Peyer's patch (tissue), 4 donors: ENCODE measurements at places on chromosomes 7 and 10. TPM values are rescaled to one million over a fixed set of nuclear protein-coding genes. Genes with fewer than 3 reads are reported as not detected.
A peak's percentile ranks its signal among the peaks of the same experiment; 100 is the strongest.

The SCART1 gene
- total RNA-seq: 14.6 TPM

The GPR85 gene
- total RNA-seq: not detected

The OR2A42 gene
- not detected for total RNA-seq

The ACHE gene
- 35.4 TPM for total RNA-seq

The HOXA1 gene
- 5.3 TPM for total RNA-seq

The VIPR2 gene
- total RNA-seq: 0.53 TPM

The RNF32 gene
- 1.3 TPM for total RNA-seq

The GNAT3 gene
- total RNA-seq: not detected

The CREM gene
- total RNA-seq: 15.7 TPM

The SYNPO2L gene
- not detected for total RNA-seq

The CNPY1 gene
- 0.40 TPM for total RNA-seq

The MTPN gene
- 74.3 TPM for total RNA-seq

The LOXL4 gene
- 1.7 TPM for total RNA-seq

The PNLIP gene
- total RNA-seq: not detected

The DCLRE1C gene
- 10.9 TPM for total RNA-seq

The CALML3 gene
- not detected for total RNA-seq

DNA sequence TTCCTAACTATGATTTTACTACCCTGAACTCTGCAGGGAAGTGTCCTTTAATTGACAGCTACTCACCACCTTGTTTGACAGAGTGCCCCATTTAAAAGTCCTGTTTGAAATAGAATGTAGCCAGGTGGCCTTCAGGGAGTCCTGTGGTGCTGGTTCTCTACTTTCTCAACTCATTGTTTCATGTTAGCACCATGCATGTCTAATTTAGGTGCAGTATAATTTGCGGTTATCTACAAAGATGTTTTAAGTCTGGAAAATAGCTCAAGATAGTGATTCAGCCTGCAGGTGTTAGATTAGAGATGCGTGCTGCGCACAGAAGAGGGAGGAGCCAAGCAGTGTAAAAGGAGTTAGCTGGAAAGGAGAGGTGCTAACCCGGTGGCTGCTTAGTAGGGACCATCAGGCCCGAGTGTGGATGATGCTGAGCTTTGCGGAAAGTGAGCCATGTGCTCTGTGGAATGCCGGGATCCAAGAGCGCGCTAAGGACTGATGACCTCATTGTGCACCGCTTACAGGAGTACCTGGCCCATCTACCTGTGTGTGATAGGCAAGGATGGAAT is 1.2 kb downstream of the CCM2 start:
- no peaks in the 10 kb centered on the region for H3K36me3 ChIP-seq
- H3K4me3 ChIP-seq: peak overlapping the region; percentile 70
- no peaks in the 10 kb centered on the region for H3K4me1 ChIP-seq
- H3K27me3 ChIP-seq: no peaks in the 10 kb centered on the region
- DNase-seq: peak; percentile 53

GRCh38 chr10:485776-486175 is 203.7 kb downstream of the DIP2C start:
- H3K27ac ChIP-seq: no peak overlapping the region
- no peaks in the 10 kb centered on the region for H3K36me3 ChIP-seq
- H3K4me1 ChIP-seq: no peaks in the 10 kb centered on the region
- no peaks in the 10 kb centered on the region for H3K27me3 ChIP-seq

DNA sequence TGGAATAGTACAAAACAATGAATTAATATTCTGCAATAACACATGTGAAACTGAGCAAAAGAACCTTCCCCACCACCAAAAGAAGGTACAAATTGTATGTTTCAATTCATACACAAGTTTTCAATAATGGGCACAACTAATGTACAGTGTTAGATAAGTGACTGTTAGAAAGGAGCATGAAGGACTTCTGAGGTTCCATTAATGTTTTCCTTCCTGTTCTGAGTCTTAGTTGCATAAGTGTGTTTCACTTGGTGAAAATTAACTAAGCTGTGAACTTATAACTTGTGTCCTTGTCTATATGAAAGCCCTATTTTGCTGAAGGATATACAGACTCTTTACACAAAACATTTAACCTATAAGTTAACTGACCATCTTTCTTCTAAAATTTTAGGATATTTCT is 8.2 kb downstream of the GSAP start:
- no peaks in the 10 kb centered on the region for H3K4me1 ChIP-seq
- no peak overlapping the region for H3K27ac ChIP-seq
- H3K36me3 ChIP-seq: no peaks in the 10 kb centered on the region
- DNase-seq: no peak
- no peaks in the 10 kb centered on the region for H3K27me3 ChIP-seq

DNA sequence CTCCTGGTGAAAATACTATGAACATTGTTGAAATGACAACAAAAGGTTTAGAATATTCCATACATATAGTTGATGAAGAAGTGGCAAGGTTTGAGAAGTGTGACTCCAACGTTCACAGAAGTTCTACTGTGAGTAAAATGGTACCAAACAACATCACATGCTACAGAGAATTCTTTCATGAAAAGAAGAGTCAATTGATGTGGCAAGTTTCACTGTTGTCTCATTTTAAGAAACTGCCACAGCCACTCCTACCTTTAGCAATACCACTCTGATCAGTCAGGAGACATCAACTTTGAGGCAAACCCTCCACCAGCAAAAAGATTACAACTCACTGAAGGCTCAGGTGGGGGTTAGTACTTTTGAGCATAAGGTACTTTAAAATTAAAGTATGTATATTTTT is 693.3 kb downstream of the GRID1 start:
- H3K27me3 ChIP-seq: no peaks in the 10 kb centered on the region
- H3K4me1 ChIP-seq: no peaks in the 10 kb centered on the region
- no peak overlapping the region for H3K4me3 ChIP-seq
- DNase-seq: no peak
- H3K27ac ChIP-seq: no peak overlapping the region
- H3K36me3 ChIP-seq: no peaks in the 10 kb centered on the region

DNA sequence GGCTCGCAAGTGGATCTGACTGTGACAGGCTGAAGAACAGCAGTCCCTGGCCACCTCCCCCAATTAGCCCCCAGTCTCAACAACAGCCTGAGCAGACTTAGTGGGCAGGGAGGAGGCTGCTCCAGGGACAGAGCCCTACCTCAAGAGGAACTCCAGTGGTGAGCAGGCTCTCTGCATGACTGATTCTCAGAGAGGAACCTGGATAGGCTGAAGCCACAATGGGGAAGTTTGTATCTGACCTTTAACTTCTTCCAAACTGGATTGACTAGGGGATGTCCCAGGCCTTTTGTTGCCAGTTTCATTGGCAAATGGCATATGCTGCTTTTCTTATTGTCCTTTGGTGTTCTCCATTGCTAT is 93.0 kb downstream of the ARHGAP22 start:
- H3K27me3 ChIP-seq: no peaks in the 10 kb centered on the region
- no peak for DNase-seq
- no peak overlapping the region for H3K27ac ChIP-seq
- no peak overlapping the region for H3K4me3 ChIP-seq
- no peaks in the 10 kb centered on the region for H3K4me1 ChIP-seq

DNA sequence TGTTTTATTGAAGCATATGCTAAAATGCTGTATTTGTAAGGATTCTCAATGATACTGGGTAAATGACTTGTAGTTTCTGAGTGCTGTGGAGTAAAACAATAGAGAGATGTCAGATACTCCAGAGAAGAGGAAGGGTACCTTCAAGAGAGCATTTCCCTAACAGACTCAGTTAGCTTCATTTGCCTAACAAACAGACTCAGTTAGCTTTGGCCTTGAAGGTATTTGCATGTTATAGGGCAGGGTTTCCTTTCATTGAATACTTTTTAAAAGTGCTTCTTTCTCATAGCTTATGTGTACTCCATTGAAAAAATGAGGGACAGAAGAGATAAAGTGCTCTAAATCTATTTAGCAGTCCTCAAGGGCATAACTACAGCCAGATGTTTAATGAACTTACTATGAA is 101.8 kb downstream of the CHN2 start:
- no peak overlapping the region for H3K4me3 ChIP-seq
- H3K27me3 ChIP-seq: no peaks in the 10 kb centered on the region
- H3K27ac ChIP-seq: no peak overlapping the region
- H3K36me3 ChIP-seq: no peaks in the 10 kb centered on the region
- no peak for DNase-seq
- H3K4me1 ChIP-seq: no peaks in the 10 kb centered on the region

- peaks cover 5% of the 10 kb centered on the region for H3K4me1 ChIP-seq
- peak overlapping the region; percentile 74 for H3K4me3 ChIP-seq
- peak; percentile 74 for DNase-seq
- peak overlapping the region; percentile 98 for H3K27ac ChIP-seq
Observed at GRCh38 chr7:129612112-129613015, 844 bp downstream of the NRF1 start.

GRCh38 chr10:6607182-6607581 is 27.1 kb upstream of the PRKCQ start:
- H3K27me3 ChIP-seq: no peaks in the 10 kb centered on the region
- no peak overlapping the region for H3K4me3 ChIP-seq
- no peaks in the 10 kb centered on the region for H3K4me1 ChIP-seq
- no peak for DNase-seq
- no peak overlapping the region for H3K27ac ChIP-seq

DNA sequence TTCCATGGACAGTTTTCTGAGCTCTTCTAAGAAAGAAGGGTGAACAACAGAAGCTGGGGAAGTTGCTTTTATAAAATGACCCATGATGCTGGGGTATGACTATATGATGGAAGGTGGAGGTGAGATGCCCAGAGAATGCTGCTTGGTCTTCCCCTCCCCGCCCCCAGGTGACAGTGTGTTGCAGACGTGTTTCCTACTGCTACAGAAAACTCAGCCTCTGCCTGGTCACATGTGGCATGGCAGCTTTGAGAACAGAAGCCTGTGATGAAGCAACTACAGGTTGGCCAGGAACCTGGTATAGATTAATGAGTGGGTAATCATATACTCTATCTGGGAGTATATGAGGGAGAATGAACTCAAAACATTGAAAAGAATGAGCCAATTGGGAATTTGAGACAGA is 67.1 kb downstream of the MTURN start:
- H3K4me1 ChIP-seq: no peaks in the 10 kb centered on the region
- H3K27me3 ChIP-seq: no peaks in the 10 kb centered on the region
- H3K36me3 ChIP-seq: no peaks in the 10 kb centered on the region

GRCh38 chr10:11865561-11865960 is 42.4 kb downstream of the PROSER2 start:
- no peaks in the 10 kb centered on the region for H3K36me3 ChIP-seq
- no peak overlapping the region for H3K27ac ChIP-seq
- H3K4me3 ChIP-seq: no peak overlapping the region
- no peaks in the 10 kb centered on the region for H3K27me3 ChIP-seq
- H3K4me1 ChIP-seq: no peaks in the 10 kb centered on the region
- DNase-seq: no peak

DNA sequence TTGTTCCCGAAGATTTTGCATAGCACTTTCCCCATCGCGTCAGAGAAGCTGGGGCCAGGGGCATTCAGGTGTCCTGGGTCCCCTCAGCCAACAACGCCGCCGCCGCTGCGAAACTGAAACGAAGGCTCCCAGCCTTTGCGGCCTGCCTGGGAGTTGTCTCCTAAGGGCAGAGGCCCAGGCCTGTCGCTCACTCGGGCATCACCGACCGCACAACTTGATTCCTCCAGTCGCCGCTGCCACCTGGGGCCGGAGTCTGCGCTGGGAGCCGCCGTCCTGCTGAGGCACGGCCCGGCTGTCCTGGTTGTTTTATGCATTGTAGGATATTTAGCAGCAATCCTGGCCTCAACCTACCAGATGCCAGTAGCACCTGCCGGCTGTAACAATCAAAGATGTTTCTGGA is 22.0 kb downstream of the ZSCAN25 start:
- no peak overlapping the region for H3K27ac ChIP-seq
- H3K4me1 ChIP-seq: no peaks in the 10 kb centered on the region
- no peaks in the 10 kb centered on the region for H3K36me3 ChIP-seq
- no peaks in the 10 kb centered on the region for H3K27me3 ChIP-seq
- H3K4me3 ChIP-seq: no peak overlapping the region

GRCh38 chr10:49253340-49253906 is 45.5 kb upstream of the C10orf71 start:
- H3K4me1 ChIP-seq: peaks cover 3% of the 10 kb centered on the region
- H3K36me3 ChIP-seq: no peaks in the 10 kb centered on the region

DNA sequence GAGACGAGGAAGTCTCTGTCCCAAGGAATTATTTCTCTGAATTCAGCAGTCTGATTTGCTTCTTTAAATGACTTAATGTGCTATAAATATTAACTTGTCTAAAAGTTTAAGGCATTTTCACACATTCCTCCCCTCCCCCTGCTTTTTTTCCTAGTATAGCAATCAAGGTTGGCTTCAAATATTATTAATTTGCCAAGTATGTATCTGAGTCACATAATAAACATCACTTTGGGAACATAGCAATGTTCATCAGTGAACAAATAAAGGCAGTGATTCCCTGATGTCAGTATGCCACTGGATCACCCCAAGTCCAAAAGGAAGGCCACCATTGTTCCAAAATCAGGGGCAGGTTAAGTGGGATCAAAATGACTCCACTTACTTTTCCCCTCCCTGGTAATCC is 40.5 kb downstream of the PDE6C start:
- no peak for DNase-seq
- H3K36me3 ChIP-seq: no peaks in the 10 kb centered on the region
- H3K4me1 ChIP-seq: no peaks in the 10 kb centered on the region

DNA sequence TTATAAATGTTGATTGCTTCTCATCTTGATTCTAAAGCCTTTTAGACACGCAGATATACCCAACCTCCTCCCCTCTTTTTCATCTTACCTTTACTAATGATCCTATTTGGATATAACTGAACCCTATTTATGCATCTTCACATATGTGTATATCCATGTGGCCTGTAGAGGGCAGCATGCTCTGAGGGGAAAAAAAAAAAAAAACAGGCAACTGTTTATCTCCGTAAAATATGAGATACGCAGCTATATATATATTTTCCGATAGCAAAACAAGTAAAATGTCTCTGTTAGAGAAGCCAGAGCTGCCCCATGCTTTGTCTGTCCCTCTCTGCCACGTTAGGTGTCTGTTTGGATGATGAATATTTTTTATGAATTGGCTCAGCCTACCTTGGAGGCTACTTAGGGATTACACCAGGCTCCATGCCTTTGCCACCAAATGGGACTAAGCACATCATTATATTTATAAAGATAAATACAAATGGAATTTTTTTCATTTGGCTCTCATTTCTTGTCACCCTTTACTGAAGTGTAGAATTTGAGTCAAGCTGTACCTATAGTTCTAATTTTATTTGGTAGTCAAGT is 174.8 kb upstream of the FZD1 start:
- no peaks in the 10 kb centered on the region for H3K27me3 ChIP-seq
- no peak overlapping the region for H3K4me3 ChIP-seq
- DNase-seq: no peak
- H3K4me1 ChIP-seq: no peaks in the 10 kb centered on the region

DNA sequence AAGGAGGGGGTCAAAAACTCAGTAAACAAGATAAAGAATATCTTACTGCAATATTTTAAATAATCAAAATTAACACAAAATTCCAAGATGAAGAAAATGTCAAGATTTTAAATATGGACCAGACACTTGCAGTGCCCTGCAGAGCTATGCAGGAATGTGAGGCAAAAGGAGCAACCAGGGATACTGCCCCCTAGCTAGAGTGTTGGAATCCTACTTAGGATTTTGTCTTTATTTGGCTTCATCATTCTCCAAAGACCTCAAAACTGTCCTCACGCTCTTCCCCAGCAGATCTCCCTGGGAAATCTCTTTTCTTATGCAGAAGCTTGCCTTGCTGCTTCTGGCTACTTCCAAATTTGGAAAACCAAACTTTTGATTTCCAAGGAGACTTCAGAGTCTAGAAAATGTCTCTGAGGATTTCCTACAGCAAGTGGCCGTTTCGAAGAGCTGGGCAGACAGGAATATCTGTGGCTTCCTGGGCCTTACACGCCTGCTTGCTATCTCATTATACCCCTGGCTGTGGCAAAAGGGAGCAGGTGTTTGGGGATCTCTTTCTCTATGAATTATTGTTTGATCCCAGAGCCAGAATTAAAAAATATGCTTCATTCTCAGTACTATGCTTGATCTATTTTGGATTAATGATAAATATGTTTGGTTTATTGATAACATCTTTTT is 232.2 kb upstream of the BMPER start:
- no peak overlapping the region for H3K4me3 ChIP-seq
- no peaks in the 10 kb centered on the region for H3K4me1 ChIP-seq
- no peak overlapping the region for H3K27ac ChIP-seq
- H3K27me3 ChIP-seq: no peaks in the 10 kb centered on the region
